Lower lobe of right lung (tissue), 2 donors: ENCODE measurements at places on chromosomes 11 and 22. TPM values are rescaled to one million over a fixed set of nuclear protein-coding genes. Genes with fewer than 3 reads are reported as not detected.

The EMID1 gene
- 8.2 TPM for total RNA-seq

The GLYATL1 gene
- total RNA-seq: not detected

The RIMBP3C gene
- 0.47 TPM for total RNA-seq

The TRIM68 gene
- total RNA-seq: 13.8 TPM

The IL18 gene
- total RNA-seq: 48.7 TPM

The OAF gene
- 17.8 TPM for total RNA-seq
